Muscle of leg (tissue), 16 donors: ENCODE measurements at places on chromosomes 16 and 17. TPM values are rescaled to one million over a fixed set of nuclear protein-coding genes. Genes with fewer than 3 reads are reported as not detected.
A peak's percentile ranks its signal among the peaks of the same experiment; 100 is the strongest.

DNA sequence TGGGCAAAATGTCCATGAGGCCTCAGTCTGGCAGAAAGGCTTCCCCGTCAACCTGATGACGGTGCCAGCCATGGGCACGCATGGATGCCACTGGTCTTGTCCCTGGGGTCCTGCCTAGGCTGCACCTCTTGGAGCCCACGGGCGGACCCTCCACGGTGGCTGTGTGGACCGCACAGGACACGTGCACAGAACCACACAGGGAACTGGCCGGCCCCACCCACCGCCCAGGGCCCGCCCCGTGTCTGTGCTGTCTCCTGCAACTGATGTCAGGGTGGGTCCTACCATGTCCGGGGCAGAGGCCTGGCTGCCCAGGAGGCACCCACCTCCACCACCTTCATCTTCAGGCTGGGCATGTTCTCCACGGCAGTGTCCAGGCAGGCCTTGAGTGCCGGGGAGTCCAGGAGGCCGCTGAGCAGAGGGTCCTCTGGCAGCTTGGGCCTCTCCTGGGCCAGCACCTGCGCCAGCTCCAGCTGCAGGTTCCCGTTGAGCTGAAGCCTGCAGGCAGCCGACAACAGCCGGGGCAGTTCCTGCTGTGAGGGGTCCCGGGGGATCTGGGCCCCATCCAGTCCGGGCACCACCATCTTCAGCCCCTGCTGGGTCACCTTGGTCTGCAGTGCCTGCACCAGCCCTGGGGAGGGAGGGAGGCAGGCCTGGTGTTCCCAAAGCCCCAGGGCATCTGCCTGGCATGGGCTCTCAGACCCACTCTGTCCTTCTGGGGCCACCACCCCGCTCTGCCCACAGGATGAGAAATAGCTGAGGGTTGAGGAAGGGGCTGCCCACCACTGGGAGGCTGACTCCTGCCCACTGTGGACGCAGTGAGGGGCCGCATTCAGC lies 11.9 kb downstream of the FASN start:
- DNase-seq = no peak

DNA sequence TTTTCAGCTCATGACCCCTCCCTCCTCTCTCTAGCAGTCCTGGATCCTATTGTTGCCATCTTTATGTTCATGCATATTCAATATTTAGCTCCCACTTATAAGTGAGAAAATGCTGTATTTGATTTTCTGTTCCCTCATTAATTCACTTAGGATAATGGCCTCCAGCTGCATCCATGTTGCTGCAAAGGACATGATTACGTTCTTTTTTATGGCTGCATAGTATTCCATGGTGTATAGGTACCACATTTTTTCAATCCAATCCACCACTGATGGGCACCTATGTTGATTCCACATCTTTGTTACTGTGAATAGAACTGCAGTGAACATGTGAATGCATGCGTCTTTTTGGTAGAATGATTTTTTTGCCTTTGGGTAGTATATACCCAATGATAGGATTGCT lies 188.4 kb downstream of the FOXL1 start:
- no peak for DNase-seq

- DNase-seq = peak; percentile 59
These were observed 669 bp downstream of the MIEF2 start for GRCh38 chr17:18261146-18261515.

Gene ELP5
- total RNA-seq = 45.4 TPM

Gene GLIS2
- 6.5 TPM for total RNA-seq

Gene KRT24
- not detected for total RNA-seq

GRCh38 chr17:20206591-20206990 lies 197.4 kb downstream of the SPECC1 start:
- DNase-seq = no peak

- DNase-seq = peak; percentile 76
These were observed 1.4 kb upstream of the KANSL1 start for GRCh38 chr17:46194393-46195216.

- DNase-seq = no peak
These were observed 766.5 kb upstream of the GOT2 start for GRCh38 chr16:59500601-59501000.

GRCh38 chr16:22898131-22898530 lies 84.2 kb downstream of the HS3ST2 start:
- DNase-seq = no peak

GRCh38 chr17:12047681-12048376 lies 27.2 kb downstream of the MAP2K4 start:
- no peak for DNase-seq

- DNase-seq = no peak
These were observed 31.5 kb downstream of the RBL2 start for GRCh38 chr16:53465606-53466280.

- DNase-seq = no peak
These were observed 133.7 kb downstream of the GSG1L start for GRCh38 chr16:27929818-27930217.

DNA sequence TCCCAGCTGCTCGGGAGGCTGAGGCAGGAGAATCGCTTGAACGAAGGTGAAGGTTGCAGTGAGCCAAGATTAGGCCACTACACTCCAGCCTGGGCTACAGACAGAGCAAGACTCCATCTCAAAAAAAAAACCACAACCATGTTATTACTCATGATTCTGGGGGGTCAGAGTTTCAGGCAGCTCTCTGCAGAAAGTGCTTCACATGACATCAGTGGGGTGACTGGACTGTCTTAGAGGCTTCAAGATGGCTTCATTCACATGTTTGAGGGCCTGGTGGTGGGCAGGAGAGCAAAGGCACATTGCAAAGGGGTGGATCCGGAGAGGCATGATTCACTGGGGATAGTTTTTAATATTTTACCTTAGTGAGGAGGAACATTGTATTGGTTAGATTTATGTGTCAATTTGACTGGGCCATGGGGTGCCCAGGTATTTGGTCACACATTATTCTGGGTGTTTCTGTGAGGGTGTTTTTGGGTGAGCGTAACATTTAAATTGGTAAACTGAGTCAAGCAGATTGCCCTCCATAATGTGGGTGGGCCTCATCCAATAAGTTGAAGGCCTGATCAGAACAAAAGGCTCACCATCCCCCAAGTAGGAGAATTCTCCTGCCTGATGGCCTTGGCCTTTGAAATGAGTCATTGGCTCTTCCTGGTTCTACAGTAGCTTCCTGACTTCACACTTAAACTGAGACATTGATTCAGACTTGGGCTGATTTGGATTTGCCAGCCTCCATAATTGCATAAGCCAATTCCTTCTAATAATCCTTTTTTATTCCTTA lies 109.8 kb downstream of the GOSR1 start:
- DNase-seq = no peak

Gene CES4A
- total RNA-seq = 2.4 TPM

- no peak for DNase-seq
These were observed 4.7 kb upstream of the CHMP6 start for GRCh38 chr17:80986816-80987475.

- DNase-seq = no peak
These were observed 56.2 kb downstream of the PGS1 start for GRCh38 chr17:78434455-78435329.

DNA sequence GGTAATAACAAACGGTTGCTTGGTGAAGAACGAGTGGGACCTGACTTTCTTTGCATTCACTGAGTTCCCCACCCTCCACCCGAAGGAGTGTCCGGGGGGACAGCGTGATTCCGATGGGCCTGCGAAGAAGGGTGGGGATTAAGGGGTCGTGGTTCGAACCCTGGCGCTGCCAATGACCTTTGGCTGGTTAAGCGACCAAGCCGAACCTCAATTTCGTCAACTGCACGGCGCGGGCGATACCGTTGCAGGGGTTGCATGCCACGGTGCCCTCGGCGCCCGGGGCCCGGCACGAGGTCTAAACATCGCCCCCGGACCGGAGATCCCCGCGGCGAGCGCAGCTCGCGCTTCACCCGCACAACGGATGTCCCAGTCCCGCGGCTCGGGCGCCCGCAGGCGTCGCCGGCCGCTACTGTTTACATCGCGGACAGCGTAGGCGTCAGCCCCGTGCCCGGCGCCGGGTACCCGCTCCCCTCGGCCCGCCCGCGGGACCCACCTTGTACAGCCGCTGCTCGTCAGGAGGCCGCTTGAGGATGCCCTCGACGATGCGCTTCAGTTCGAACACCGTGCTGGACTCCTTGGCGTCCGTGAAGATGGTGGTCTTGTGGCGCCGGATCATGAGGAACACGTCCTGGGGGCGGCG lies 460 bp downstream of the ELOB start:
- DNase-seq = no peak

Gene PRSS8
- total RNA-seq = not detected

Gene HCRT
- total RNA-seq = 0.13 TPM

DNA sequence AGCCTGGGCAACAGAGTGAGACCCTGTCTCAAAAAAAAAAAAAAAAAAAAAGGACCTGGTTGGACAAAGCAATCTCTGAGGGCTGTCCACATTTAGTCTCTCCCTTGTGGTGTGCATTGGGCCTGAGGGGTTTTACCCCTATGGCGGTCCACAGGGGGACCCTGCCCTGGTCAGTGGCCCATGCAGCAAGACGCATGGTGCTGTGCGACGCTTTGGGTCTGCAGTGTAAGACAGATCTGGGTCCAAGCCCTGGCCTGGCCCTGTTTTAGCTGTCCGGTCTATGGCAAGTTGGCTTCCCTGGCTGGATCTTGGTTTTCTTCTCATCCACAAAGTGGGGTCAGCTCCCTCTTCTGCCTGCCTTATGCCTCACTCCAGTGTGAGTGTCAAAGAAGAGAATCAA lies 123.2 kb upstream of the NLRP1 start:
- DNase-seq = no peak

GRCh38 chr17:8966926-8967325 lies 1.4 kb upstream of the PIK3R5 start:
- peak; percentile 46 for DNase-seq

GRCh38 chr17:34527908-34528470 lies 51.4 kb upstream of the TMEM132E start:
- DNase-seq = no peak

DNA sequence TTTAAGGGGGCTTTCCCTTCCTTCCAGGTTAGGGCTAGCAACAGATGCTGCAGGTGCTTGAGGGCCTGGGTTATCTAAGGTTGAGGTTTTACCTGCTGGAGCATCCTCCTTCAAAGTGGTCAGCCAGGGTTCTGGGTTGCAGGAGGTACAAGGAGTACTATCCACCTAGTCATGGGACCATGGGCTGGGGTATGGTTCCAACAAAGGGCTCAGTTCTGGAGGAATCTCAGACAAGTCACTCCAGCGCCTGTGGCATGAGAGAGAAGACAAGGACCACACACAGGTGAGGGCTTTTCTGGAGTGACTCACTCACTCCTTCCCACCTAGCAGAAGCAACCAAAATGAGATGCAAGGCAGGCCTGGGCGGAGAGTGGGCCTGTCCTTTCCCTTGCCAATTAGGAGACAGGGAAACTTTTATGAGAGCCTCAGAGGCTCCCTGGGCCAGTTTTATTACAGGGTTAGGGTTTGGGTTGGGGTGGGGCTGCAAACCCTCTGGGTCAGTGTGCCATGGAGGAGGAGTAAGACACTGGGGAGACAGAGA lies 2.2 kb downstream of the MYO19 start:
- no peak for DNase-seq

DNA sequence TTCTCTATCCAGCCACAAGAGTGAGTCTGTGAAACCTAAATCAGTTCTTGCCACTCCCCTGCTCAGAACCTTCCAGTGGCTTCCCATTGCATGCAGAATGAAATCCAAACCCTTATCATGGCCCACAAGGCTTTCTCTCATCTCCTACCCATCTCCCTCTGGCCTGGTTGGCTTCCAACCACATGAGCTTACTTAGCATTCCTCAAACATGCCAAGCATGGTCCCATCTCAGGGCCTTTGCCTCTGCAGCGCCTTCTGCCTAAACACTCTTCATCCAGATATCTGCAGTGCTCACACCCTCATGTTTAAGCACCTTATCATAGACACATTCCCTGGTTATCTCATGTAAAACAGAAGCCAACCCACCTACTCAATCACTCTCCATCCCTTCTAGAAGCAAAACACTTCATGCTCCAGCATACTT lies 15.5 kb downstream of the TK2 start:
- no peak for DNase-seq

Gene QPRT
- total RNA-seq = 57.1 TPM

- peak; percentile 84 for DNase-seq
These were observed 252.4 kb downstream of the NTN1 start for GRCh38 chr17:9273428-9274391.

DNA sequence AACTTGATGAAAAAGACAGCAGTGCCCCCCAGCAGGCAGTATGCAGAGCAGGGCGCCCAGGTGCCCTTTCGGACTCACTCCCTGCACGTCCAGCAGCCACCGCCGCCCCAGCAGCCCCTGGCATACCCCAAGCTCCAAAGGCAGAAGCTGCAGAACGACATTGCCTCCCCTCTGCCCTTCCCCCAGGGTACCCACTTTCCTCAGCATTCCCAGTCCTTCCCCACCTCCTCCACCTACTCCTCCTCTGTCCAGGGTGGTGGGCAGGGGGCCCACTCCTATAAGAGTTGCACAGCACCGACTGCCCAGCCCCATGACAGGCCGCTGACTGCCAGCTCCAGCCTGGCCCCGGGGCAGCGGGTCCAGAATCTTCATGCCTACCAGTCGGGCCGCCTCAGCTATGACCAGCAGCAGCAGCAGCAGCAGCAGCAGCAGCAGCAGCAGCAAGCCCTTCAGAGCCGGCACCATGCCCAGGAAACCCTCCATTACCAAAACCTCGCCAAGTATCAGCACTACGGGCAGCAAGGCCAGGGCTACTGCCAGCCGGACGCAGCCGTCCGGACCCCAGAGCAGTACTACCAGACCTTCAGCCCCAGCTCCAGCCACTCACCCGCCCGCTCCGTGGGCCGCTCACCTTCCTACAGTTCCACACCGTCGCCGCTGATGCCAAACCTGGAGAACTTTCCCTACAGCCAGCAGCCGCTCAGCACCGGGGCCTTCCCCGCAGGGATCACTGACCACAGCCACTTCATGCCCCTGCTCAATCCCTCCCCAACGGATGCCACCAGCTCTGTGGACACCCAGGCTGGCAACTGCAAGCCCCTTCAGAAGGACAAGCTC lies 43.2 kb downstream of the SREBF1 start:
- no peak for DNase-seq

GRCh38 chr17:82078433-82078832 lies 12.8 kb upstream of the DUS1L start:
- no peak for DNase-seq

- DNase-seq = no peak
These were observed 218.7 kb downstream of the XYLT1 start for GRCh38 chr16:17252064-17252463.

- DNase-seq = no peak
These were observed 10.0 kb upstream of the MEIOC start for GRCh38 chr17:44646280-44646679.

DNA sequence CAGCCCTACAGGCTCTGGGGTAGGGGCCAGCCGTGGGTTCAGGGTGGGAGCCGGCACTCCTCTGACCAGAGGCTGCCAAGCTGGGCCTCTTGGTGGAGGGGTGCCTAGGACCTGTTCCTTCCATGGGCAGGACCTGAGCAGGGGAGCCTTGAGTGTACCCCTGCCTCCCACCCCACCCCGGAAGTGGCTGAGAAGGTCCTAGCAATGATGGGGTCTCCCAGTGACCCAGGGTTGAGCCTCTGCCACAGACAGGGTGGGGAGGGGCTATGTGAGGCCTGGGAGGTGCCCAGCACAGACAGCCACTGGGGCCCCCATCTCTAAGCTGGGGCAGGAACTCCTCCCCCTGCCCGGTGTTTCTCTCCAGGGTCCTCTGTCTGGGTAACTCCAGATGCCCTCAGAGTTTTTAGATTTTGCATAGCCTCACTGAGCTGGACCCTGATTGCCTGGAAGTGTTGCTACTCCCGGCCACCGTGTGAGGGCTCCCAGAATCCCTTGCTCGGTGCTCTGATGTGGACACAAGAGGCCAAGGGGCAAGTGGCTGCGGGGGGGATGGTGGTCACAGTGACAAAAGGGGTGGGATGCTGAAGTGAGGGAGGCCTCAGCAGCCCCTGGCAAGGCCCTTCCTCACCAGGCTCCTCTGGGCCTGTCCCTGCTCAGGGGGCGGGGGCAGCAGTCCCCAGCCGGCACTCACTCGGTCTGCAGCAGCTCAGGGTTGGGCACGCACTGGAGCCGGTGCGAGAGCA lies 6.4 kb upstream of the MTSS2 start:
- DNase-seq = no peak
